Trophoblast cell (in vitro differentiated cells and primary cell): ENCODE measurements at places on chromosomes 16 and 17.

DNA sequence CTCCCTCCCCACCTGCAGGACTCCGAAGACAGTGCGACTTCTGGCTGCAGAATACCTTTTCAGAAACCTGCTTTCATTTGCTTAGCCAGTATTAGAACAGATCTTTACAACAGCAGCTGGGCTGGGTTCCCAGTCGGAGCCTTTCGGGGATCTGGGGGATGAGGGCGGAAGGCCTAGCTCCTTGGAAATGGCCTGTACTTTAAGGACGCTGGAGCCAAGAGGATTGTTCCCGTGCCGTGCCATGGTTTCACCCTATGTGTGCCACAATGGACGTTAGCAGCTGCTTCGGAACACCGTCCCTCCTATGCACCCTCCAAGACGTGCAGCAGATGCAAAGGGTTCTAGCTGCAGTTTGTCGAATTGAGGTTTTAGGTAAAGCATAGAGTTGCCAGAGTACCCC lies 16.2 kb downstream of the KCTD2 start:
- H3K4me1 ChIP-seq = no peaks in the 10 kb centered on the region
- no peak overlapping the region for H3K4me3 ChIP-seq
- no peak overlapping the region for H3K27ac ChIP-seq
- no peak for DNase-seq
- H3K36me3 ChIP-seq = peaks cover 46% of the 10 kb centered on the region

- H3K27me3 ChIP-seq = no peaks in the 10 kb centered on the region
- no peak overlapping the region for H3K4me3 ChIP-seq
- no peaks in the 10 kb centered on the region for H3K4me1 ChIP-seq
- H3K27ac ChIP-seq = no peak overlapping the region
- no peaks in the 10 kb centered on the region for H3K36me3 ChIP-seq
Observed at GRCh38 chr16:35628976-35629375, 2169.6 kb downstream of the TP53TG3F start.

- H3K36me3 ChIP-seq = no peaks in the 10 kb centered on the region
- H3K27me3 ChIP-seq = no peaks in the 10 kb centered on the region
- no peak overlapping the region for H3K27ac ChIP-seq
- no peaks in the 10 kb centered on the region for H3K4me1 ChIP-seq
- peak; percentile 98 for DNase-seq
- no peak overlapping the region for H3K4me3 ChIP-seq
Observed at GRCh38 chr17:33072421-33073161, 80.9 kb downstream of the SPACA3 start.

DNA sequence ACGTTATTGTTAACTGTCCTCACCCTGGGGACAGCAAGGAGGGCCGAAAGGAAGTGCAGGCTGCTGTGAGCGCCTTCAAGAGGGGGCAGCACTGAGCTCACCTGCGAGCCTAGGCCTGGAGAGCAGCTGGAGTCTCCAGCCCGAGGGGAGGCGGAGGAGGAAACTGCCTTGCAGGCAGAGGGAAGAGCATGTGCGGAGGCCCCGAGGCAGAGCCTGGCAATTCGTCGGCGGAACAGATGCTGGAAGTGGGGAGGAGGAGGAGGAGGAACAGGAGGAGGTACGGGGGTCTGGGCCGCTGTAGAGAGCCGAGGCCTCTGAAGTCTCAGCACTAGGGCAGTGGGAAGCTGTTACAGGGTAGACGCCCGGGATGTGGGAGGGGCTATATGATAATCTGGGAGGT lies 49.6 kb upstream of the PLCG2 start:
- H3K4me3 ChIP-seq = no peak overlapping the region
- H3K27ac ChIP-seq = no peak overlapping the region
- H3K27me3 ChIP-seq = no peaks in the 10 kb centered on the region
- H3K36me3 ChIP-seq = no peaks in the 10 kb centered on the region
- peak; percentile 49 for DNase-seq

- no peak for DNase-seq
- H3K27me3 ChIP-seq = no peaks in the 10 kb centered on the region
Observed at GRCh38 chr16:87042551-87043230, 274.5 kb downstream of the C16orf95 start.

GRCh38 chr17:30908717-30909420 lies 2.8 kb upstream of the TEFM start:
- no peaks in the 10 kb centered on the region for H3K27me3 ChIP-seq
- H3K27ac ChIP-seq = no peak overlapping the region
- no peak for DNase-seq
- H3K36me3 ChIP-seq = no peaks in the 10 kb centered on the region
- no peak overlapping the region for H3K4me3 ChIP-seq
- H3K4me1 ChIP-seq = peaks cover 3% of the 10 kb centered on the region

GRCh38 chr17:76696763-76697701 lies 13.7 kb downstream of the MXRA7 start:
- H3K4me3 ChIP-seq = no peak overlapping the region
- DNase-seq = peak; percentile 43
- no peak overlapping the region for H3K27ac ChIP-seq
- no peaks in the 10 kb centered on the region for H3K27me3 ChIP-seq

GRCh38 chr17:47894498-47895346 lies 1.3 kb upstream of the SP2 start:
- no peaks in the 10 kb centered on the region for H3K36me3 ChIP-seq
- peak; percentile 85 for DNase-seq
- H3K4me3 ChIP-seq = peak overlapping the region; percentile 88
- peaks cover 3% of the 10 kb centered on the region for H3K4me1 ChIP-seq
- H3K27me3 ChIP-seq = no peaks in the 10 kb centered on the region

- no peak for DNase-seq
- no peak overlapping the region for H3K27ac ChIP-seq
- H3K36me3 ChIP-seq = no peaks in the 10 kb centered on the region
- H3K27me3 ChIP-seq = no peaks in the 10 kb centered on the region
- no peak overlapping the region for H3K4me3 ChIP-seq
Observed at GRCh38 chr17:42904110-42904469, 3.5 kb downstream of the G6PC1 start.

GRCh38 chr16:11025120-11025531 lies 80.8 kb downstream of the CLEC16A start:
- no peak for DNase-seq
- H3K4me3 ChIP-seq = no peak overlapping the region
- H3K36me3 ChIP-seq = peaks cover 9% of the 10 kb centered on the region
- H3K27me3 ChIP-seq = no peaks in the 10 kb centered on the region
- no peak overlapping the region for H3K27ac ChIP-seq

DNA sequence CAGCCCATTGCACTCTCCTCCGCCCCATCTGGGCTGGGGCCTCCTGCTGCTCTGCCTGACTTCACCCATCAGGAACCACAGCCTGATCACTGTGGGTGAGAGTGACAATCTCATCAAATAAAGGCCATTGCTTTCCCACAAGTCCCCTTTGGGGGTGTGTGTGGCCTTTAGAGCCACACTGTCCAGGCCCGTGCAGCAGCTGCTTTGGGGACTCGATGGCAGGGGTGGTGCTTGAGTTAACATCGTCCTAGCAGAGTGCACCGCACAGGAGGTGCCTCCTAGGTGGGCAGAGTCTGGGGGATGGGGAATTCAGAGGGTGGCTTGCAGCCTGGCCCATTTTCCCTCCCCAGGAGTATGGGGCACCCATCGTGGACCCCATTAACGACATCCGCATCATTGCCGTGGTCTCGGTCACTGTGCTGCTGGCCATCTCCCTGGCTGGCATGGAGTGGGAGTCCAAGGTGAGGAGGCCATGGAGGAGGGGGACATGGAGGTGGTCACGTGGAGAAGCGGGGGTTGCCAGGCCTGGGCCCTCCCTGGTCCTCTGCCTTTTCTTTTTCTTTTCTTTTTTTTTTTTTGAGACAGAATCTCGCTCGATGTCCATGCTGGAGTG lies 5.4 kb downstream of the SLC12A3 start:
- no peaks in the 10 kb centered on the region for H3K27me3 ChIP-seq
- H3K4me1 ChIP-seq = peaks cover 16% of the 10 kb centered on the region
- H3K27ac ChIP-seq = no peak overlapping the region
- DNase-seq = no peak
- no peaks in the 10 kb centered on the region for H3K36me3 ChIP-seq

DNA sequence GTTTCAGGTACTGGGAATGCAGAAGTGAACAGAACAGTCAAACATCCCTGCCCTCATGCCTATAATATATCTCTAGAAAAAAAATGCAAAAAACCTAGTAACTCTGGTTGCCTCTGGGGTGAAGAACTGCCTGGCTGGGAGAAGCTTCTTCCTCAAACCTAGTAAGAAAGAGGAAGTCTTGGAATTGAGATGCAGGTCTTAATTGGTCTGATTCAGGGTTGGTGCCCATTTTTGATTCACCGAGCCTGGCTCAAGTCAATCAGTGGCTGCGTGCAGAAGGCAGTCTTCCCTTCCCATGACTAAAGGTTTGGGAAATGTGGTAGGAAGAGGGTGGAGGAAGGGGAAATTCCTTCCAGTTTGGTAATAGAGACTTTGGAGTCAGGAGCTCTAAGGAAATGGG lies 22.4 kb downstream of the CDRT15 start:
- no peaks in the 10 kb centered on the region for H3K27me3 ChIP-seq
- H3K27ac ChIP-seq = no peak overlapping the region
- H3K36me3 ChIP-seq = no peaks in the 10 kb centered on the region
- H3K4me3 ChIP-seq = no peak overlapping the region
- H3K4me1 ChIP-seq = no peaks in the 10 kb centered on the region
- no peak for DNase-seq

GRCh38 chr17:77383613-77384608 lies 243.1 kb downstream of the SEC14L1 start:
- DNase-seq = no peak
- peaks cover 5% of the 10 kb centered on the region for H3K36me3 ChIP-seq
- H3K4me3 ChIP-seq = no peak overlapping the region
- peaks cover 62% of the 10 kb centered on the region for H3K4me1 ChIP-seq
- no peak overlapping the region for H3K27ac ChIP-seq

DNA sequence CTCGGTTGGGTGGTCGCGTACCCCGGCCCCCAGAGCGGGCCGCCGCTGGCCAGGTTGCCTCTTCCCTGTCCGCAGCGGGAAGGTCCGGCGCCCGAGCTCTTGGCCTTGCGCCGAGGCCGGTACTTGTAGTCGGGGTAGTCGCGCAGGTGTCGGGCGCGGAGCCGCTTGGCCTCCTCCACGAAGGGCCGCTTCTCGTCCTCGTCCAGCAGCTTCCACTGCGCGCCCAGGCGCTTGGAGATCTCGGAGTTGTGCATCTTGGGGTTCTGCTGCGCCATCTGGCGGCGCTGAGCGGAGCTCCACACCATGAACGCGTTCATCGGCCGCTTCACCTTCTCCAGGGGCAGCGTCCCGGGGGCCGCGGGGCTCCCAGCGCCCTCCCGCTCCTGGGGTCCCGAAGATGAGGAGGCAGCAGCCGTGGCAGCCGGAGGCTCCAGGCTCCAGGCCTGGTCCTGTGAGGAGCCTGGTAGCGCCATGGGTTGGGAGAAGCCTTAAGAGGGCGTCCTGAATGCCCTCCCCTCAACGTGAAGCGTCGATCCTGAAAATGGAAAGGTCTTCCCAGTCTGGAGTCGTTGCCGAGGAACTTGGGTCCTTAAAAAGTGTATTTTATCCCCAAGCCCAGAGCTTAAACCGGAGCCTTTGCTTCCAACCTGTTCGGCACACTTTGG lies 558 bp downstream of the SOX15 start:
- DNase-seq = peak; percentile 85
- H3K27me3 ChIP-seq = no peaks in the 10 kb centered on the region
- peak overlapping the region; percentile 81 for H3K27ac ChIP-seq
- peak overlapping the region; percentile 68 for H3K4me3 ChIP-seq
- peaks cover 34% of the 10 kb centered on the region for H3K4me1 ChIP-seq

DNA sequence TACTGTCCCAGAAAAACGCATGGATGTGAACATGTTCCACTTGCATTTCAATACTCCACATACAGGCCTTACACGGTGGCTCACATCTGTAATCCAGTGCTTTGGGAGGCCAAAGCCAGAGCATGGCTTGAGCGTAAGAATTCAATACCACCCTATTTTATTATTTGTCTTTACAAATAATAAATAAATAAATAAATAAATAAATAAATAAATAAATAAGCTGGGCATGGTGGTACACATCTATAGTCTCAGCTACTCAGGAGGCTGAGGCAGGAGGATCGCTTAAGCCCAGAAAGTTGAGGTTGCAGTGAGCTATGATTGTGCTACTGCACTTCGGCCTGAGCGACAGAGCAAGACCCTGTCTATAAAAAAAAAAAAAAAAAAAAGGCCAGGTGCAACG lies 53.9 kb downstream of the PLXDC1 start:
- no peak overlapping the region for H3K4me3 ChIP-seq
- no peaks in the 10 kb centered on the region for H3K4me1 ChIP-seq
- no peaks in the 10 kb centered on the region for H3K36me3 ChIP-seq
- DNase-seq = no peak

DNA sequence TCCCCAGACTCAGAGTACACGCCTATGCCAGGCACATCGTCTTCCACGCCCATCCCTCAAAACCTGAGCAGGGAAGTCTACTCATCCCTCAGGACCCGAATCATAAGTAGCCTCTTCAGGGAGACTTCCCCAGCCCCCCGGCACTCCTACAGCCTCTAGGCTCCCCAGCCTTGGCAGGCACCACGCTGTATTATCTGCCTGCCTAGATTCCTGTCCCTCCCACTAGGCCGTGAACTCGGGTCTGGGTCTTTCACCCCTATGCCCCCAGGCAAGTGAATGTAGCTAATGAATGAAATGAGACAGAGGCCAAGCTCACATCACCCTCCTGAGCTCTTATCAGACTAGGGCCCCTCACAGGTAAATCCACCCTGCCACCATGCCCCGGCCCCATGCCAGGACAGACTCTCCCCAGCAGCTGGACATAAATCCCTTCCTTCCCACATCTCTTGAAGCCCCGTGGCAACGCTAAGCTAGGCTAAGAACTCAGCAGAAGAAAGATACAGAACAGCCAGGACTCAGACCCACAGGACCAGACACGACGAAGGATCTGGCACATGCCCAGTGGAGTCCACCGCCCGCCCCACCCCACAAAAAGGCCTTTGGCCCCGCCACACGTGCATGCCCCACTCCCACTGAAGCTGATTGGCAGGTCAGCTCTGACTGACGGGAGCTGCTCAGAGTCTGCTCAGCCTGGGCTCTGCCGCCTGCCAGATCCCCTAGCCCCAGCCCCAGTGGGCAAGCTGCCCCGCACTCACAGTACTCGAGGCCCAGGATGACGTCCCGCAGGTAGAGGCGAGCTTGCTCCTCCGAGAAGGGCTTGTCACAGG lies 13.0 kb downstream of the CAMKK1 start:
- no peaks in the 10 kb centered on the region for H3K27me3 ChIP-seq
- no peak for DNase-seq
- H3K4me1 ChIP-seq = no peaks in the 10 kb centered on the region
- no peak overlapping the region for H3K4me3 ChIP-seq
- H3K36me3 ChIP-seq = no peaks in the 10 kb centered on the region
- H3K27ac ChIP-seq = no peak overlapping the region

GRCh38 chr17:77942112-77942988 lies 16.2 kb upstream of the TNRC6C start:
- no peak overlapping the region for H3K27ac ChIP-seq
- H3K4me1 ChIP-seq = no peaks in the 10 kb centered on the region
- no peak overlapping the region for H3K4me3 ChIP-seq
- H3K27me3 ChIP-seq = no peaks in the 10 kb centered on the region
- no peaks in the 10 kb centered on the region for H3K36me3 ChIP-seq
